ENCODE measurements at places on chromosomes 3 and 15.

DNA sequence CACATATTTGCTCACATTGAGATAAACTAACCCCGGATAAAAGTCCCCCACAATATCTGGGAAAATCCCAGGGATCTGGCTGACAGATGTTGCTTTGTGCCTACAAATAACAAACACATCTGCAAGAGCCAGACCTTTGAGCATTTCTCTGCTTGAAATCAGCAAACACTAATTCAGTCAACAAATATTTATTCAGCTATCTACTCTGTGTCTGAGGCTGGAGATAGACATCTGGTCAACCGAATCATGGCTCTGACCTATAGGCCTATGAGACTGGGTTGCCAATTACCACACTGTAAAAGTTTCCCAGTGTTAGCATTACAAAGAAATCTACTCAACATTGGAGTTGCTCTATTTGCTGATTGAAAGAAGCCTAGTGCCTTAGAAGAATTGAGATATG is 201.1 kb upstream of the CADPS start:
- no peak for DNase-seq

DNA sequence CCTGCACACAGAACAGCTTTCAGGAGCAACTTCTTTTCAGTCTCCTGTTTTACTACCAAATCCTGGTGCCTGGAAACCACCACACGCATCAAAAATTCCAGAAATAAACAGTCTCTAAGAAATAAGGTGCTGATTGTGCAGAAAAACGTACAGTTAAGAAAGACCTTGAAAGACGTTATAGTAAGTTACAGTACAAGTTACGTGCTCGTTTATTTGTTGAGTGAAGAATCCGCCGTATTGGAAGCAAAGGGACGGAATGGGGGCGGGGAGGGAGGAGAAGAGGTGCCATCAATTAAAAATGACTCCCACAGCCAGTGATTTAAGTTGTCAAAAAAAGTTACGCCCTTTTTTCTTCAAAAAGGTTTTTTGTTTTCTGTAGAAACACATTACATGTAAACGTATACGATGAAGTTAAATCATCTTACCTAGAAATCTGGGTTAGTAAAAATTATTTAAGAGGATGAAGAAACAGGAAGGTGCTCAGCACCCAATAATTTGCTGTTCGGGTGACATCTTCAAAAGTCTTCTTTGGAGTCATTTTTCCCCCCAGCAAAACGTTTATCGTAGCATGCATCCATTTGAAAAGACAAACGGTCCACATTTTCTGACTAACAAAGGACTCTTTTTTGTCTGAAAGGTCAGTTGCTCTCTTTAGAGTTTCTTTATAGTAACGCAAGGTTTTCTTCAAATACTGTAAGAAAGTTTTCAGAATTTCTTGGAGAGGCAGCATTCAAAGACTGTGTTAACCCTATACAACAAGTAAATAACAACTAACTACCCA is 782 bp upstream of the UACA start:
- DNase-seq: no peak

DNA sequence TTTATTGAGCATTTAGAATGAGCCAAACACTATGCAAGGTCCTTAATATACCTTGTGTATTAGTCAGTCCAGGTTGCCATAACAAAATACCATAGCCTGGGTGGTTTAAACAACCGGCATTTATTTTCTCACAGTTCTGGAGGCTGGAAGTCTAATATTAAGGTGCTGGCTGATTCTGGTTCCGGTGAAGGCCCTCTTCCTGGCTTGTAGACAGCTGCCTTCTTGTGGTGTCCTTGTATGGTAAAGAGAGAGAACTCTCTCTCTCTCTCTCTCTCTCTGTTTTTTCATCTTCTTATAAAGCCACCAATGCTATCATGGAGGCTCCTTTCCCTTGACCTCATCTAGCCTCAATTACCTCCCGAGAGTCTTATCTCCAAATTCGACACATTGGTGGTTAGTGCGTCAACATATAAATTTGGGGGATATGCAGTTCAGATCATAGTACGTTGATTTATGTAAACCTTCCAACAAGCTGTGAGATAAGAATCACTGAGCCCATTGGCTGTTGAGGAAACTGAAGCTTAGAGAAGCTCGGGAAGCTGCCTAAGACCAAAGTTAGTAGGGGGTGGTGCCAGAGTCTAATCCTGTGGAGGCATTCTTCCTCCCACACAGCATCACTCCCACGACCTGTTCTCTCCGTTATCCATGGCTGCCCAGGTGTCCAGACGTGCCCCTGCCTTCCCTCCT is 298.0 kb upstream of the PROK2 start:
- DNase-seq: no peak

DNA sequence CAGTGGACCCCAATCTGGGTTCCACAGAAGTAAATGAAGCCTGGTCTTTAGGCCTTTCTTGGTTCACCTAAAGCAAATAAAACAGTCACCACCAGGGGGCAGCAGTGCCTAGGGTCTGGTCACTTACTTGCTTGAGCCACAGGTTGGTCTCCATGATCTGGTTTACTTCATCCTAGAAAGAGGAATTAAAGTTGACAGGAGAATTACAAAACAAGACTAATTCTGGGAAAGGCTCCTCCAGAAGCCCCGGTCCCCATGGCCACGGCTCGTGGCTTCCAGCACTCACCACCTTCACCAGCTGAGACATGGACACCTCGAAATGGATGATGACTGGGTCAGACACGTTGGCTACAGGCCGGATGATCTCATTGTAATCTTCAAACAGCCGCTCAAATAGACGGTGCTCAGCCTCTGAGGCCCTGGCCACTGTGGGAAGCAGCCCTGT is 2.3 kb downstream of the CHRNA3 start:
- DNase-seq: peak; percentile 79

DNA sequence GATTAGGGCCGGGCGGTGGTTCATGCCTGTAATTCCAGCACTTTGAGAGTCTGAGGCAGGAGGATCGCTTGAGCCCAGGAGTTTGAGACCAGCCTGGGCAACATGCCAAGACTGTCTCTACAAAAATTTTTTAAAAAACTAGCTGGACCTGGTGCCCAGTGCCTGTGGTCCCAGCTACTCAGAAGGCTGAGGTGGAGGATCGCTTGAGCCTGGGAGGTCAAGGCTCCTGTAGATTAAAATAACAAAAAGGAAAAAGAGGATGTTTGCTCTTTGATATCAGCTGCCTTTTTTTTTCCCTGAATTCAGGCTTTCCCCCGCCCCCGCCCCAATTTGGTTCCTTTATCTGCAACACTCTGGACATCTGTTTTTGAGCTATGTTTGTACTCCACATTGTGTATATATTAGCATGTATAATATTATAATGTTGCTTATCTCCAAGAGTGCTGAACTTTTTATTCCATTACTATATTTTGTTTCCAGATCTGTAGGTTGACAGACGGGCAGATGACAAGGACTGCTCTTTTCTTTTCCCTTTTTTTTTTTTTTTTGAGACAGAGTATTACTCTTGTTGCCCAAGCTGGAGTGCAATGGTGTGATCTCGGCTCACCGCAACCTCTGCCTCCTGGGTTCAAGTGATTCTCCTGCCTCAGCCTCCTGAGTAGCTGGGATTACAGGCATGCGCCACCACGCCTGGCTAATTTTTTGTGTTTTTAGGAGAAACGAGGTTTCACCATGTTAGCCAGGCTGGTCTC is 4.6 kb downstream of the SNAP23 start:
- DNase-seq: no peak

GRCh38 chr3:168025076-168025475 is 70.6 kb downstream of the GOLIM4 start:
- no peak for DNase-seq

DNA sequence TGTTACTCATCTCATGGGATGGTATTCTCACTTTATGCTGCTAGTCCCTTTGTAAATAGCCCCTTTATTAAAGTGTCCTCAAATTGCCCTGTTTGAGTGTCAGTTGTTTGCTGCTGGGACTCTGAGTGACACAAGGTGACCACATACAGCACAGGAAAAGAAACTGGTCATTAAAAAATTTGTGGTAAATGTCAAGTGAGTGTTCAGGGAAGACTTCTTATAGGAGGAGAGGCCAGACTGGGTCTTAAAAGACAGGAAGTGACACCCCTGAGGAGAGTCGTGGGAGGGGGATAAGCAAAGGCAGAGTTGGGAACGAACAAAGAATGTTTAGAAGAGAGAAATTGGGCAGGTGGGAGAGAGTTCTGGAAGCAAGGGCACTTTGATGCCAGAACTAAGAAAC is 35.2 kb downstream of the CCR3 start:
- DNase-seq: no peak

DNA sequence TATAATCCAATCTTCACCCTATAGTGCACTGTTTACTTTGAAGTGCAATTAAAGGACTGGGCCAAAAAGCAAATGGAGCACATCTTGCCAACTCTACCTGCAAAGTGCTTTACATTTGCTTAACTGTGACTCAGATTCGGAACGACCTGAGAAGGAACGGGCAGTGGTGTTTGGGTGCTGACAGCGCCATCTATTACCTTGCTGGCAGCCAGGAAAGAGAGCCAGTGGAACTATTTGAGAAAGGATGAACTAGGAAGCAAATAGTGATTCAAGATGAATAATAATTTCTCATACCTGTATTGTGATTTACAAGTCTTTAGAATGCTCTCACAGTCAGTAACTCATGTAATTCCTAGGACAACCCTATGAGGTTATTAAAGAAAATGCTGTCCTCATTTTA is 312.9 kb downstream of the PDCD6IP start:
- DNase-seq: no peak

DNA sequence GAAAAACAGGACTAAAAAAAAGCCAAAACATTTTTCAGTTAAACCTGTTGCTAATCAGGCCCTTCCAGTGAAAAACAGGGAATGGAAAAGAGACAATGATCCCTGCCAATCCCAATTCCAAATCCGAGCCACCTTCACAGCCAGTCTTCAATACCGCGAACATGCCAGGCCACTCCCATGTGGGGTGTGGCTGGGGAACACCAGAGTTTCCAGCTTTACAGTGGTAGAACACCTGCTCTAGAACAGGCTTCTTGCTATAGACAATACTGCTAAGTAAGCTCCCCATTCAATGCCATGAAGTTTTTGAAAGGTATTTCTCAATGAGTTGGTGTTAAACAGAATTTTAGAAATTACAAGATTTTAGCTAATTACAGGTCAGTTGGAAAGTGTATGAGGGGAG is 228.3 kb downstream of the ATP8B4 start:
- no peak for DNase-seq

DNA sequence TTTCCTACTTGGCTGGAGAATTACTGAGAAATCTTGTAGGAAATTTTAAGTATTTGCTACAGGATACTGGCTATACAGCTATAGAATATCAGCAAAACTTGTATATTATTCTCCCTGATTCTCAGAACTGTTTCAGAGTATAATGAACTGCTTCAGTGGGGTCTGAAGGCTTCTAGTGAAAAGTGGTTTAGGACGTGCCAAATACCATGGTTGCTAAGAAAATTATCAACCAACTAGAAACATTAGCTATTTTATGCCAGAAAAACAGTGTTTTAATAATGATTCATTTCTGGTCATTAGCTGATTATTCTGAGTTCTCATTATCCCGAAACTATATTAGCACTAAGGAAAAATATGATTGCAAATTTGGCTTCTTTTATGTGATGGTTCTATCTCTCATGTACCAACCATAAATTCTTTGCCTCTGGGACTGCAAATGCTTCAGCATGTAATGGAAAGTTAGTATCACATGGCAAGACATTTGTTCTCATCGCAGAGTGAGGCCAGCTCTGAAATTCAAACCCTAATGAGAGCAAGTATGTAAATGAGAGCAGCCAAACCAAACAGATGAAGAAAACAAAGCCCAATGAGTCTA is 11.0 kb upstream of the TSC22D2 start:
- no peak for DNase-seq

DNA sequence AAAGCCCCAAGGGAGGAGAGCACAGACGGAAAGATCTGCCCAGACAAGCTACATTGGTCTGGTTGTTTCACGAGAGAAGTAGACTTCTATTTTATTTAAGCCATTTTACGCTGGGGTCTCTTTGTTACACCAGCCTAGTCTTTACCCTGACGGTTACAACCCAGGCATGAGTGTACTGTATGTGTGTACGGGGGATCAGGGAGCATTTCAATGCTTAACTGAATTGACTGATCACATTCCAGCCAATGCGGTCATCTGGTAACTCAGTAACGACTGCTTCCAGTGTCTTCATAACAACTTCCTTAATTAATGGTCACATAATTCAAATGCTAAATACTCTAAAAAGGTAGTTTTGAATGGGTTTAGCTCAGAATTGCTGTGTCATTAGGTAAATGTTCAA is 288.6 kb downstream of the FOXP1 start:
- DNase-seq: no peak

GRCh38 chr15:77673866-77674265 is 41.2 kb upstream of the LINGO1 start:
- DNase-seq: no peak

Data from activated CD4-positive, alpha-beta T cell treated with anti-CD3 and anti-CD28 coated beads, Interleukin-2, amount 50 U/mL, for 4 hours (primary cell).